ENCODE measurements at places on chromosomes 12 and 14.

DNA sequence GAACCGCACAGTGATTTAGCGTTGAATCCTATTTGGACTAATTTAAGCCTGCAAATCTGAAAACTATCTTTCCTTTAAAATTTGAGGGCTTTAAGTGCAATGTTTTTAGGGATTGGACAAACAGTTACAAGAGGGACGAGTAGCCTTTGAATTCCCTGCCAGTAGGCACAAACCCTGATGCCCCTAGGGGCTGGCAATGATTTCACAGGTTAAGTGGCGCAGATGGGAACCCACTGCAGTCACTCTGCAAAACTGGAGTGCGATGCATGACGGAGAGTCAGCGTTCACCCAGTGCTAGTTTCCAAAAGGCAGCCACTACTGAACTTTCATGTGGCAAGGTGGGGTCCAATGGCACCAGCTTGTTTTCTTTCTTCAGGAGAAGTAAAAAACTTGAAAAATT is 99.4 kb upstream of the FRMD6 start:
- DNase-seq = no peak

- DNase-seq = no peak
Measured at GRCh38 chr12:93247313-93247991, 130.3 kb upstream of the NUDT4 start.

- DNase-seq = no peak
Measured at GRCh38 chr12:11727133-11727664, 77.7 kb downstream of the ETV6 start.

DNA sequence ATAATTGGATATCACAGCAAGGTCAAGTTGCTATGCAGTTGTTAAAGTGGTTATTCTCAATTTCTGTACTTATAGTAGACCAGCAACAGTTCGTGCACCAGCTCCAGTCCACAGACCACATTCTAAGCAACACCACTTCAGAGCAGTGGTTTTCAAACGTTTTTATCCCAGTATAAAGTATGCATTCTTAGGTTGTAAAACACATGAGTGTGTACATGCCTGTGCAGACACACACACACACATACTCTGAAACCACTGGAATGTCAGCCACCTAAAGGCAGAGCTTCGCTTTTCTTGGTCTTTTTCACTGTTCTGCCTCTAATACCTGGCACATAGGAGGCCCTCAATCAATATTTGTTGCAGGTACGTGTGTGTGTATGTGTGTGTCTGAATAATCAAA is 22.2 kb upstream of the C12orf71 start:
- no peak for DNase-seq

DNA sequence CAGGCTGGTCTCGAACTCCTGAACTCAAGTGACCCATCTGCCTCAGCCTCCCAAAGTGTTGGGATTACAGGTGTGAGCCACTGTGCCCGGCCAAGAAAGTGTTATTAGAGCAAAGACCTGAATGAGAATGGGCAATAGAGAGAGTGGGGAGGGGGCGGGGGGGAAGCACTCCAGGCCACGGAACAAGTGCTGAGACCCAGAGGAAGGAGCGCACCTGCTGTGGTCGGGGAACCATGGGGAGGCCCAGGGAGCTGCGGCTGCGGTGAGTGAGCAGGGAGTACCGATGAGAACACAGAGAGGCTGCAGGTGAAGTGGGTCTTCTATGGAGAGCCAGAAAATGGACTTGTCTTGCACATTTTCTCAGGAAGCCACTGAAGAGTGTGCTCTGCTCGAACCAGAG is 10.8 kb downstream of the SMIM41 start:
- no peak for DNase-seq

Data from AG20443 (cell line).